Activated CD8-positive, alpha-beta memory T cell treated with anti-CD3 and anti-CD28 coated beads, Interleukin-2, amount 50 U/mL, for 4 hours (primary cell): ENCODE measurements at places on chromosomes 6 and 20.

DNA sequence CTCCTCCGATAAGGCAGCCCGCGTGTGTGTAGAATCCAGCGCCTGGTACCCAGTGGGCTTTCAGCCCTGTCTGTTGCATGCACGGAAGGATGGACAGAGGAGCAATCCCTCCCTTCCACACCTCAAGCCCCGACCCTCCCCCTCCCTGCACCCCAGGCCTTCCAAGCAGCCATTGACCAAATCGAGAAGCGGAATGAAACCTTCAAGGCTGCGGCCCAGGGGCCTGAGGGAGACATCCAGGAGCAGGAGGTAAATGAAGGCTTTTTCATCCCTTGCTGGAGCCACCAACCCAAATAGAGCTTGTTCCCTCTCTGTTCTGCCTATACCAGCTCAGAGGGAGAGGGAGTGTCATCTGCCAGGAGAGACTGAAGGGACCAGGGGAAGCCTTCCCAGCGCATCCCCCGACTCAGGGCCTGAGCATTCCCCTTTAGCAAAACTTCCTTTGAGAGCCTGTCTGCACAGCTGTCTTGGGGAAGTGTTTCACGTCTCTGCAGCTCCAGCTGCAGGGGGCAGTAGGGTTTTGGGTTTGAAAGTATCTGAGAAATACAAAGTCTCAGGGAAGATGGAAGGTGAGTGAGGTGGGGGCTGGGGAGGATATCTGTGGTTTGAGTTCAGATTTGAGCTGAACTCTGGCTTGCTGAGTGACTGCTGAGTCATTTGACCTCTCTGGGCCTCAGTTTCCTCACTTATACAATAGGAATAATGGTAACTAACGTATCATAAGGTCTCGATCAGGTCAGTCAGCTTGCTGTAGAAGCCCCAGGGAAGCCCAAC, 16.1 kb downstream of the FGD2 start:
- DNase-seq, result peak; percentile 66

- DNase-seq, result no peak
Measured at GRCh38 chr6:137259349-137259748, 40.2 kb upstream of the IFNGR1 start.

DNA sequence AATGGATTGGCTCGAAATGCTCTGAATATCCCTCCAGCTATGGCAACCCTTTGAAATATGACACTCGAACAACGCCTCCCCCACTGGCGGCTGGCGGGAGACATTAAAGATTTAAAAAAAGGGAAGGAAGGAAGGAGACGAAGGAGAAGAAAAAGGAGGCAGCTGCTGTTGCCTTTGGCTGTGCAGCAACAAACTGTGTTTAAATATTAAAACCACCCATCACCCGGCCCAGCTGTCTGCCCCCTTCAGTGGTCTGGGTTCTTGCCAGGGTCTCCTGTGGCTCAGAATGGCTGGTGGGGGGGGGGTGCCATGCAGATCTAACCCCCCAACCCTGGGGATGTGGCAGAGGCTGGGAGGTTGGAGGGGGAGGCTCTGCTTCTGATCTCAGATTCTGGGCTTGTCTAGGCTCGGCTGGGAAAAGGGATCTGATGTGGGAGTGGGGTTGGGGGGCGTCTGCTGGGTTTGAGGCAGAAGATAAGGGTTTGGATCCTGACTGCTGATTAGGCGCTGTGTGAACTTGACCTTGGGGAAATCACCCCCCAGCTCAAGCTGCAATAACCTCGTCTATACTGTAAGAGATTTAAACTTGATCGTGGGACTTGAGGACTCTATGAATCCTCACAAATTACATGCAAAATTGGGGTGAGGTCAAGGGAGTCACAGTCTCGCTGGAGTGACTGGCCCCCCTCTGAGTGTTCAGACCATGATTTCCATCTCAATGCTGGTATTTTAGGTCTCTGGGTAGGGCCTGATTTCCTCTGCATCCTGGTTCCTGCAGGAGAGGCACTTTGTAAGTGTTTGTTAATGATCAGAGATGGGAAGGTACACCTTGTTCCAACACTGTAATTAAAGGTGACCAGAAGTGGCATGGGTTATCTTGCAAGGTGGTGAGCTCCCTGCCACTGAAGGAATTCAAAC, 40.3 kb upstream of the BLCAP start:
- no peak for DNase-seq

GRCh38 chr20:59007665-59008511, 834 bp upstream of the CTSZ start:
- DNase-seq, result no peak
